ENCODE measurements at places on chromosomes 3 and 15. TPM values are rescaled to one million over a fixed set of nuclear protein-coding genes. Genes with fewer than 3 reads are reported as not detected.

DNA sequence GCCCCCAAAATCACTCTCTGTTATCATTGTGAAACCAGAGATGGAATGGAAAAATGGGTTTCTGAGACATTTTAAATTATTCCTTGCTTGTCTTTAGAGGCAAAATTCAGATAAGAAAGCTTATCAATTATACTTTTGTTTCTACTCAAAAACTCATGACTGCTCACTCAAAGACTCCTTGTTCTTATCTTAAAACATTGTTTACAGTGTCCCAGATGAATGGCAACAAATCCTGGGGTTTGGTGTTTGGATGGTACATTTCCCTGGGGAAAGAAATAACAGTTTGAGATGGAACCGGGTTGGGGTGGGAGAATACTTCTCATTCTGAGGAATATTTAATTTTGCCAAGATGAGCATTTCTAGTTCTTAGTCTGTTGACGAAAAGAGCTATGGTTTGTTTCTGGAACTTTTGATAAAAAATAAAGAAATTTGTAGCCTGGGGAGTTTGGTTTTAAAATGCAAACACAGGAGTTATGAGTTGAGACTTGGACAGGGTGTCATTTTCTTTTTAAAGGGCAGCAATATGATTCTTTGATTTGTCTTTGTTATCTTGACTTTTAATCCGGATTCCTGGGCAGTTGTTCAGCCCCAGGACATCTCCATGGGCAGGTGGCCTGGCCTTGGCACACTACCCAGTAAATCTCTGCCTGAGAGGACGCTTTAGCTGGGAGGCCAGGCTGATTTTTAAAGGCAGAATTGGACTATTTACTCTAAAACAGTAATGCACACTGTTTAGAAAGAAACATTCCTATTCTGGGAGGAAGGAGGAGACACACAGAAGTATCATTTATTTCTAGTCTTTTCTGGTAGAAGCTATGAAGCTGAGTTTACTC is 32.4 kb downstream of the BTD start:
- H3K4me3 ChIP-seq, result no peak overlapping the region
- no peaks in the 10 kb centered on the region for H3K36me3 ChIP-seq
- no peaks in the 10 kb centered on the region for H3K27me3 ChIP-seq
- peaks cover 3% of the 10 kb centered on the region for H3K4me1 ChIP-seq

GRCh38 chr15:90930861-90931574 is 1.3 kb downstream of the HDDC3 start:
- no peaks in the 10 kb centered on the region for H3K4me1 ChIP-seq
- H3K27me3 ChIP-seq, result peaks cover 8% of the 10 kb centered on the region
- no peak overlapping the region for H3K4me3 ChIP-seq
- H3K36me3 ChIP-seq, result no peaks in the 10 kb centered on the region

DNA sequence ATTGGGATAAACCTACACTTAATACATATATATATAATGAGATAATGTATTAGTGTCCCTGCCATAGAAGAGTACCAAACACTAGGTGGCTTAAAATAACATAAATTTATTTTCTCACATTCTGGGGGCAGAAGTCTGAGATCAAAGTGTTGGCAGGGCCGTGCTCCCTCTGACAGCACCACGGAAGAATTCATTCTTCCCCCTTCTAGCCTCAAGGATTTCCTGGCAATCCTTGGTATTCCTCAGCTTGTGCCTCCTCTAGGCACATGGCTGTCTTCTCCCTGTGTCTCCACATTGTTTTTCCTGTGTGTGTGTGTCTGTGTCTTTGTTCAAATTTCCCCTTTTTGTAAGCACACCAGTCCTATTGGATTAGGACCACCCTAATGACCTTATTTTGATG is 115.2 kb upstream of the AGBL1 start:
- H3K36me3 ChIP-seq, result no peaks in the 10 kb centered on the region
- no peak for DNase-seq
- H3K4me1 ChIP-seq, result no peaks in the 10 kb centered on the region
- H3K4me3 ChIP-seq, result no peak overlapping the region

The CPA3 gene
- total RNA-seq, result not detected

Measured in endodermal cell (in vitro differentiated cells).